ENCODE measurements at places on chromosomes 2 and 18.

DNA sequence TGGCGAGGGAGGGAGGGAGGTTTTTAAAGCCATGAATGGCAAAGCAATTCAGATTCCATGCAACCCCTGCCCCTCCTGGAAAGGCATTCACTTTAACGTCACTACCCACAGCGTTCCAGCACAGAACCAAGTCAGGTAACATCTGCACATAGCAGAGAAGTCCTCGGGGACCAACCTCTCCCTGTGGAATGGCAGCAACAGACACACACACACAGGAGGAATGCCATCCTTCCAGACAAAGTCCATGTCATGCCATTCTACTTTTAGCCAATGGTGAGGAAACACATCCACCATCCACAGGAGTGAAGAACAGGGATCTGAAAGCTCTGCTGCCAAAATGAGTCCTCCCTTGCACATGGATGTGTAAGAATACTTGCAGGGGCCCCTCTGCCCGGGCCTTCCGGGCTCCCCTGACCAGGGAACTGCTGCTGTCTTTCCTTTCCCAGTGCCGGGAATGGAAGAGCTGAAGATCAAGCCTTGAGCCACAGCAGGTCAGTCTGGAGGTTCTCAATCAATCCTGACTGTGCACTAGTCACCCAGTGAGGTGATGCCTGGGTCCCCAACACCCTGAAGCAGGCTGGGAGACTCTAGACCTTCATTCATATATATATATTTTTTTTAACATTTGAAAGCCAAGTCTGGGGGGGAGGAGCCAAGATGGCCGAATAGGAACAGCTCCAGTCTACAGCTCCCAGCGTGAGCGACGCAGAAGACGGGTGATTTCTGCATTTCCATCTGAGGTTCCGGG lies 63.7 kb downstream of the UXS1 start:
- DNase-seq = no peak

- DNase-seq = no peak
Observed at GRCh38 chr2:233261819-233262555, 10.5 kb downstream of the ATG16L1 start.

DNA sequence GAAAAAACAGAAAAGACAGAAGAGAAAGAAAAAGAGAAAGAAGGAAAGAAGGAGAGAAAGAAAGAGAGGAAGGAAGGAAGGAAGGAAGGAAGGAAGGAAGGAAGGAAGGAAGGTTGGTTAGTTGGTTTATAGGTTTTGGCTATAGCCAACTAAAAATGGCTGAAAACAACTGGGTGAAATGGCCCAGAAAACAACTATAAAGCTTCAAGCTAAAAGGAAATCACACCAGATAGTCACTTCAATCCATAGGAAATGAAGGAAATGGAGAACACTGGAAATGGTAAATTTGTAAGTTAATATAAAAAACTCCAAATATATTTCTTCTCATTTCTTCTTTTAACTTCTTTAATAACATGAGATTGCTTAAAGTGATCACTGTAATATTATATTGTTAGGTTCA lies 118.5 kb downstream of the FBXO15 start:
- DNase-seq = no peak

- DNase-seq = no peak
Observed at GRCh38 chr2:2688254-2688653, 357.2 kb upstream of the MYT1L start.

- DNase-seq = no peak
Observed at GRCh38 chr2:97770445-97770844, 57.1 kb downstream of the ZAP70 start.

- no peak for DNase-seq
Observed at GRCh38 chr2:162989507-162989906, 150.9 kb upstream of the KCNH7 start.

DNA sequence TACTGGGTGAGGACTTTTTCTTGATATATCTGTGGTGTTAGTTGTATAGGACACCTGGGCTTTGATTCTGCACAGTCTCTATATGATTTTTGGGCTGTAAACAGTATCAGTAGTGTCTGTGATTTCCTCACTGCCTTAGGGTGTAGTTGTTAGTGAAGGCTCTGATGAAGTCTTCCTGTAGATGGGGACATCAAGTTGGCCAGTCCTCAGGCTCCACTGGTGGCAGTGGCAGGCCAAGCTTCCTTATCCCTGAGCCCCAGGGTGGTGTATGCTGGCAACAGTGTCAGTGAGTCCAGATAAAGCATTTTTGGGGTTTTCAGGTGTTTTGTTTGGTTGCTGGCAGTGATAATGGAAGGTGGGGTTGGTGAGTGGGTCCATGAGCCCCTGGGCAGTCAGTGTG lies 961.4 kb downstream of the DSC3 start:
- DNase-seq = no peak

GRCh38 chr2:47003641-47004427 lies 88.2 kb upstream of the MCFD2 start:
- no peak for DNase-seq

- no peak for DNase-seq
Observed at GRCh38 chr2:174446531-174446930, 40.3 kb downstream of the GPR155 start.

- no peak for DNase-seq
Observed at GRCh38 chr2:50754514-50754913, 277.4 kb downstream of the NRXN1 start.

DNA sequence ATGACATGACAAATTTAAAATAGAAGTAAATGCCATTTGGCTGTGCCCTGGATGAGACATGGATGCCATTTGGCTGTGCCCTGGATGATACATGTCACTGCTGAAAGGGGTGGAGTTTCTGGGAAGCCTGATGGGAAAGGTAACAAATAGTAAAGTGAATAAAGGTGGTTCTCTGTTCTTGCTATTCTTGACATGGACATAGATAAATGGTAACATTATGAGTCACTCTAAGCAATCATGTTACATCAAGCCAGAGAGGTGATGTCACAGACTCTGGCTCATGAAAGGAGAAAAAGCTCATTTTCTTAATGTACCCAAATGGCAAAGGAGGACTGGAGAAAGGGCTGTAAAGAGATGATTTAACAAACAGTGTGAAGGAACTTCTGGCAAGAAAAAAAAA lies 86.4 kb downstream of the EML6 start:
- no peak for DNase-seq

GRCh38 chr18:51197661-51198424 lies at the start of gene MEX3C:
Gene MEX3C, minus strand, starts transcription at chr18:51197681. Its CDS starts 361 bp downstream, at chr18:51197320.
- peak; percentile 100 for DNase-seq

DNA sequence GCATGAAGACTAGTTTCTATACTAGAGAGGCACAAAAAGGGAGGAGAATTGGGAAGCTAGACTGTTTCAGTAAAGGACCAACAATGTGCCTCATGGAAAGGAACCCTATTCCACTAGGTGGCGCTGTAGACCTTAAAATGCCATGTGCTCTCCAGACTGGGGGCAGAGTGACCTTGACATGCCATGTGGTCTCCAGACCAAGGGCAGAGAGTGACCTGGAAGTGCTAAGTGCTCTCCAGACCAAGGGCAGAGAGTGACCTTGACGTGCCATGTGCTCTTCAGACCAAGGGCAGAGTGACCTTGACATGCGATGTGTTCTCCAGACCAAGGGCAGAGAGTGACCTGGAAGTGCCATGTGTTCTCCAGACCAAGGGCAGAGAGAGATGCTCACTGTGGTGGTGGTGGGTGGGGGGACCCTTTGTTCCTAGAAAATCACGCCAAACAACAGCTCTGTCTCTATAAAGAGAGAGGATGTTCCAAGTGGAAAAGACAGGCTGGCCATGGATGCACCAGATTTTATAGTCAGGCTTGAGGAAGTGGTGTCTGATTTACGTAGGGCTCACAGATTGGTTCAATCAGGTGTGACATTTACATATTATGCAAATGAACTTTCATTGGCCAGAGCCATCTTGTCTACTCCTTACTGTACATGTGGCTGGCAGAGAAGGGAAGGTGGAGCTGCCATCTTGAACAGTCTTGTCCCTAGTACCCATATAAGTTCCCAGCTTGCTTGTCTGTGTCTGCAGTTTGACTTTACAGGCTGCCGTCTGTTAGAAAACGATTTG lies 344.0 kb upstream of the DDX18 start:
- DNase-seq = peak; percentile 69

DNA sequence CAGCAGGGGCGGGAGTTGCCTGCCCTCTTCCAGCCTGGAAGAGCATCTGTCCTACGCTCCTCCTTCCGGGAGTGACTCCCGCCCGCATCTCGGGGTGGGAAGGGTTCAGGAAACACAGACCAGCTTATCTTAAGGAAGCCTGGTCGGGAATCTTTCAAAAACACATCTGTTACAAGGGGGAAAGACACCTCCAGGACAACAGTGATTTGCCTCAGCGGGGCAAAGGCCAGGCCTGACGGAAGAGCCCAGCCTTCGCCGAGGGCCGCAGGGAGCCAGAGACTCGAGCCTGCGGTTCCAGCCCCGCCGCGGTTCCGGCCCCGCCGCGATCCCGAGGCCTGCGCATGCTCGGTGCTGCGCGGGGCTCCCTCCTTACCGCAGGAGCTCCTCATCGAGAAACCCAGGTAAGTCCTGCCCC lies 38.1 kb upstream of the TGIF1 start:
- no peak for DNase-seq

- no peak for DNase-seq
Observed at GRCh38 chr2:109059474-109060165, 69.4 kb upstream of the SH3RF3 start.

DNA sequence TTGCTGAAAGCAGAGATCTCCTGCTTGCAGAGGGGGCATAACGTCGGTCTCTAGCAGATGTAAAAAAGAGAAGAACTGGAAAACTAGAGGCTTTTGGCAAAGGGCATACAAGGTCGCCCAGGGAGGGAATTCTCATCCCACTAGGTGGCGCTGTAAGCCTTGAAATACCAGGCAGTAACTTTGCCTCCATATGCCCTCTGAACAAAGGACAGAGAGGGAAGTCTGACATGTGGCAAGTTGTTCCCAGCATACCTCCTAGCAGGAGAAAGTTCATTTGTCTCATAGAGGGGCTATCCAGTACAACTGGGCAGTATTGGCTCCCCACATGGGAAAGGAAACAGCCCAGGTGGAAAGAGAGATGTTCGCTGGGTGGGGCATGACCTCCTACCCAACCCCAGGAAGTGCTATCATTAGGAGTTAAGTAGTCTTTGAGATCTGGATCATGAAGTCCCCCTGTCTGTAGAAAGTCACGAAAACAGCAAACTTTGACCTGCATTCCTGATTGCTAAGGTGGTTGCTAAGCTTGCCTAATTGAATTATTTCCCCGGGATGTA lies 39.9 kb downstream of the STK17B start:
- no peak for DNase-seq

DNA sequence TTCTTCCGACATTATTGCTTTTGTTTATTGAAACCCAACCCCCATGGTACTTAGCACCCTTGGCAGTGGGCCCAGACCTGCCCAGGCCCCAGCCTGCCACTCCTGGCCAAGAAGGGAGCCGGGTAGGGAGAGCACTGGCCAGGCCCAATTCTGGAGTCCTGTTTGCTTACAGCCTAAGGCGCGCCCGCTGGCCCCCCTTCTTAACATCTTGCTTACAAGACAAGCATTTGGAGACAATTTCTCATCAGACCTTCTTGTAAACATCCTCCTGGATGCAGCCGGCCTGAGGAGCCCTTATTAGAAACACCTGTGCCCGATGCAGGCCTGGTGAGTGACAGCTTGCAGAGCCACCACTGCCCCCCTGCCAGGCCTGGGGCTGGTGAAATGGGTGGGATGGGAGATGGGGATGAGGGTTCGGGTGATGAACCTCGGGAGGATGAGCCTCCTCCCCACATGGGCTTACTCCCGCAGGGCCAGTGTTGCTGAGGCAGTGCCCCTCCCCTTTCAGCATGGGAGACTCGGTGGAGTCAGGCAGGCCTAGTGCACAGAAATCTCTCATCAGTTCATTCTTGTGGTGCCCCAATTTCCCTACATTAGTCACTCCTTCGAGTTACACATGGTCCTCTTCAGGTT lies 217.5 kb downstream of the CYP26B1 start:
- peak; percentile 87 for DNase-seq

DNA sequence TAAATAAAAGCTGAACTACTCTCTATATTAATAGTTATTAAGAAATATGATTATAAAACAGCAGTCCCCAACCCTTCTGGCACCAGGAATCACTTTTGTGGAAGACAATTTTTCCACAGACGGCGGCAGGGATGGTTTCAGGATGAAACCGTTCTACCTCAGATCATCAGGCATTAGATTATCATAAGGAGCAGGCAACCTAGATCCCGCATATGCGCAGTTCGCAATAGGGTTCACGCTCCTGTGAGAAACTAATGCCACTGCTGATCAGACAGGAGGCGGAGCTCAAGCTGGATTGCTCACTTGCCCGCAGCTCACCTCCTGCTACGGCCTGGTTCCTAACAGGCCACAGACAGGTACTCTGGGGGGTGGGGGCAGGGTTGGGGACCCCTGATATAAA lies 19.3 kb upstream of the DSG2 start:
- DNase-seq = no peak

DNA sequence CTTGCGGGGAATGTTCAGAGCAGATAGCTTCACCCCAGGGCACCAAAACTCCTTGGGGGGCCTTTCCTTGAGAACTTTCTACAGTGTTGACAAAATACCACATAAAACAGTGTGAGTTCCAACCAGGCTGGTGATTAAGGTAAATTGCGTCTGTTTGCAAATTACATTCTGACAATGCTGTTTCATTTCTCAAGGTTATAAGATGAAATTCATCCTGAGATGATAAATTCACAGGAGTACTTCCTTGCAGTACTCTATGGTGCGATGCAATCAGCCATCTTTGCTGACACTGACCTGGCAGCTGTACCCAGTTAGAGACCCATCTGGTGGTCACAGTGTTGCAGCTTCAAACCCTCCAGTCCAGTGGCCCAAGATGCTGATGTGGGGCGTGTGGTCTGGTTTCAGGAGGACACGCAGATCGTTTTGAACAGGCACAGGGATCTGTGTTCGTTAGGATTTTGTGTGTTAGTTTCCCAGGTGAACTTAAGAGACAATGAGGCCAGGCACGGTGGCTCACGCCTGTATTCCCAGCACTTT lies 99.5 kb upstream of the SLC66A3 start:
- no peak for DNase-seq

- no peak for DNase-seq
Observed at GRCh38 chr2:152638056-152638455, 79.2 kb downstream of the PRPF40A start.

GRCh38 chr18:10937743-10938640 lies 211.4 kb downstream of the PIEZO2 start:
- DNase-seq = no peak

DNA sequence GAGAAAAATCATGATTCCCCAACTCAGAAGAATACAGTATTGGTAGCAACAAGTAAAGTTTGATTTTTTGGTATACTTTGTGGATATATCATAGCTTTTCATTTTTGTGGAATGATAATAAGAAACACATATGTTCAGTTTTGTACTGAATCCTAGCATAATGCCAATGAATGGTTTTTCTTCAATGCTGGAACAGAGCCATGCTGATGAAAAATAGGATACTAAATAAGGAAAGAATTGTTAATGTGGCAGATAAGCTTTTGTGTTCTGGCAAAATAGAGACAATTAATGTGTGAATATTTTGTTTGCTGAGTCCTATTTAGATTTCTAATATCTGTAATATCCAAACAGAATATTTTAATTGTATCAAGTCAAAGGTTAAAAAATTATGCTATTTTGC lies 21.9 kb downstream of the CD28 start:
- no peak for DNase-seq

GRCh38 chr2:189517847-189518535 lies 62.6 kb downstream of the SLC40A1 start:
- DNase-seq = no peak

- no peak for DNase-seq
Observed at GRCh38 chr2:220046507-220046906, 419.1 kb downstream of the SLC4A3 start.

- no peak for DNase-seq
Observed at GRCh38 chr2:61135510-61135909, 26.5 kb upstream of the C2orf74 start.

- no peak for DNase-seq
Observed at GRCh38 chr2:73246850-73247249, 12.7 kb downstream of the CCT7 start.

Measured in lower leg skin (tissue), 4 donors.